ENCODE measurements at places on chromosomes 7 and 10.

GRCh38 chr7:31071645-31072029 is 19.5 kb downstream of the ADCYAP1R1 start:
- DNase-seq = no peak

- DNase-seq = no peak
Measured at GRCh38 chr7:41294556-41295454, 408.1 kb downstream of the INHBA start.

DNA sequence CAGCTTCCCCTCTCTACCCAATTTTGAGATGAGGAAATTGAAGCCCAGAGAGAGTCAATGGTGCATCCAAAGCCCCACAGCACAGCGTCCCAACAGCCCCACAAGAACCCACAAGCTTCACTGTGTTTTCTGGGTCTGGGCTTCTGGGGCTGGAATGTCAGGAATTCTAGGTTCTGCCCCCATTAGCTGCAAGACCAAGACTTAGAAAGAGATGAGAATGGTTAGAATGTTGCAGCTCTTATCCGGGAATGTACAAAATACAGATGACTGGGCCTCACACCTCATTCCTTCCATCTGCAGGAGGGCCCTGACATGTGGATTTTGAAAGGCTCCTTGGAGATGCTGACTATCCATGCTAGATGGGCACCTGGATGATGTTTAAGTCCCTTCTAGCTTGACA is 6.0 kb upstream of the SGPL1 start:
- no peak for DNase-seq

GRCh38 chr7:136964347-136964746 is 95.9 kb downstream of the CHRM2 start:
- DNase-seq = no peak

DNA sequence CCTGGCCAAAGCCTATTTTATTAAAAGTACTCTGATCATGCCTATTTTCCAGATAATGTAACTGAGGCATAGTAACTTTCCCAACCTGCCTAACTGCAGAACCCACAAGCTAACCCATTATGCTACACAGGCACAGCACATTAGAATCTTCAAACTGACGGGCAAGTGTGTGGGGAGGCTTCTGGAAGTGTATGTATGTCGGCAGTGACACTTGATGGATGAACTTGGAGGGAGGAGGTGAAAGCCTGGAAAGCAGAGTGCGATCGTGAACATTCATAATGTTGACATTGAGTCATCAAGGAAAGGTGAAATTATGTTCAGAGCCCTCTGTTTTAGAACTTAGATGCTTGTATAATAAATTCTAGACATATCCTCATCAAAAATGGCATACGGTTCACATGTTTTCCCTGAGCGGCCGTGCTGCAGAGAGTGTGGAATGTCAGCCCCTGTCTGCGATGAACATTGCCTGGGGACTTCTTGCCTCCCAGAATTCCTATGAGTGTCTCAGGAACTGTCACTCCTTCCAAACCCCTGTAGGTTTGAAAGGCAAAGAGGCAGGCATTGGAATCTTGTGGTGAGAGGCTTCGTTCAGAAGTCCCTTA is 102.4 kb downstream of the SLIT1 start:
- DNase-seq = no peak

GRCh38 chr7:85004402-85004801 is 182.5 kb downstream of the SEMA3D start:
- DNase-seq = no peak

DNA sequence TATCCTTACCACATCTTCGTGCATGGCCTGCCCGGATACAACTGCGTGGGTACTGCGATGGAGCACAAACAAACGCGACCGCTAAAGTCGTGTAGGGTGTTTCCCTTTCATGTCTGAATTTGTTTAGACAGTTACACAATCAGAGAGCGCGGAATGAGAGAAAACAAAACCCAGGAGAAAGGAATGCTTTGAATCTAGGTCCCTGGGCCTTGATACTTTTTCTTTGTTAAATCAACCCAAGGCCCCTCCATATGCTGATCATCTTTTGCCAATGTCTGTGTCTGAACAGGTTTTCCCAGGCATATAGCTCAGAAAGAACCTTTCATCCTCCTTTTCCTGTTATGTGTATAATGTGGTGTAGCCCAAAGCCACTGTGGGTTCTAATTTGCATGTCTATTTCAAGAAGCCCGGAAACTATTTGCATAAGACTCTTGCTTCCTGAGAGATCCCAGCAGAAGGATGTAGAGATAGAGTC is 145.8 kb downstream of the FRMD4A start:
- DNase-seq = peak; percentile 47

GRCh38 chr7:54921116-54921515 is 97.7 kb upstream of the EGFR start:
- no peak for DNase-seq

GRCh38 chr7:116938678-116939077 is 14.6 kb upstream of the ST7 start:
- DNase-seq = no peak

DNA sequence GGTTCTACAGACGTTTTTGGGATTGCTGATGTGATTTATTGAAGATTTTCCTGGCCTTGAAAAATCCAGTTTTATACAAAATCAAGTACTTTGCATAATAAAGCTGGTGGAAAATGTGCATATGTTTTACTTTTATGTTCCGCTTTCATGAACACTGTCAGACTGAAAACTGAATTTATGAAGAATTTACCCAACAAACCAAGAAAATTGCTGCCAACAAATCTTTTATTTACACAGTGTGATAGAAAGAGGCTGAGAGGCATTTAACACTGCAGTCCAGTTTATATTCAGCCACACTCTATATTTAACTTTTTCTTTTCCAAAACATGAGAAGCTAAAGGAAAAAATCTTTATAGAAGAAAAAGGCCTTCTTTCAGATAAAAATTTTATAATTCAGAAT is 35.4 kb upstream of the RSU1 start:
- no peak for DNase-seq

DNA sequence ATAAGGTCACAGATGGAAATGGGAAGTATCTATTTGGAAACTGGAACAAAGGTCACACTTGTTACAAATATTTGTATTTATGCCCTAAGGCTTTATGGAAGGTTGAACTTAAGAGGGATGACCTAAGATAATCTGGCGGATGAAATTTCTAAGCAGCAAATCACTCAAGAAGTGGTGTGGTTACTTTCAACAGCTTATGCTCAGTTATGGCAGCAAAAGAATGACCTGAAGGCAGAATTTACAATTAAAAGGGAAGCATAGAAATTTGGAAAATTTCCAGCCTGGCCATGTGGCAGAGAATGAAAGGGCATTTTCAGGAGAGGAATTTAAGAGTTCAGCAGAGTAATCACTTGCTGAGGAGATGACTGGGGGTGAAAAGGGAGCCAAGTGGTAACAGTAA is 95.8 kb upstream of the TNS3 start:
- no peak for DNase-seq

GRCh38 chr10:95116869-95117269 is 47.6 kb upstream of the CYP2C8 start:
- no peak for DNase-seq

DNA sequence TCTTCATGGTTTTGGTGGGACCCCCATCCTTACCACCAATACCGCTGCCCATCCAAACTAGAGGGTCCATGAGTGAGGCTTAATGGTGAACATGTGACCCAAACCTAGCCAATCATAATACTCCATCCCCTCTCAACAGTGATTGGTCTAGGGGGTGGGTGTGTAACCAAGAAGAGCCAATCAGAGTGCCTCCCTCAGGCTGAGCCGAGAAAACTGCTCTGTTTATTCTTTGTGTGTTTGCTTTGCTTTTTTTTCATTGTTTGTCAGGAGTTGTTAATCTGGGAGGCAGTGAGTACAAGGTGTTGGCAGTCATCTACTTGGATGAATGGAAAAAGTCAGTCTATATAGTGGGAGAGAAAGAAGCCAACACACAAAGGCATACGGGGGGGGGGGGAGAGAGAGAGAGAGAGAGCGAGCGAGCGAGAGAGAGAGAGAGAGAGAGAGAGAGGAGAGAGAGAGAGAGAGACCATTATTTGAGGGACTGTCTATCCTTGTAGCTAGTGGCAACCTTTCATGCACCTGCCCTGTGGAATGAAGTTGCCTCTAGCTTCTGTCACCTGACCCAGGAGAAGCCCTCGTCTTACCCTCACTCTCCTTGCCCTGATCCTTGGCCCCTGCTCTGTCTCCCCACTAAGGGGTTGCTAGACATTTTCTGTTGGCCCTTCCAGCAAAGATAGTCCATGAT is 441.7 kb downstream of the TYW1 start:
- no peak for DNase-seq

DNA sequence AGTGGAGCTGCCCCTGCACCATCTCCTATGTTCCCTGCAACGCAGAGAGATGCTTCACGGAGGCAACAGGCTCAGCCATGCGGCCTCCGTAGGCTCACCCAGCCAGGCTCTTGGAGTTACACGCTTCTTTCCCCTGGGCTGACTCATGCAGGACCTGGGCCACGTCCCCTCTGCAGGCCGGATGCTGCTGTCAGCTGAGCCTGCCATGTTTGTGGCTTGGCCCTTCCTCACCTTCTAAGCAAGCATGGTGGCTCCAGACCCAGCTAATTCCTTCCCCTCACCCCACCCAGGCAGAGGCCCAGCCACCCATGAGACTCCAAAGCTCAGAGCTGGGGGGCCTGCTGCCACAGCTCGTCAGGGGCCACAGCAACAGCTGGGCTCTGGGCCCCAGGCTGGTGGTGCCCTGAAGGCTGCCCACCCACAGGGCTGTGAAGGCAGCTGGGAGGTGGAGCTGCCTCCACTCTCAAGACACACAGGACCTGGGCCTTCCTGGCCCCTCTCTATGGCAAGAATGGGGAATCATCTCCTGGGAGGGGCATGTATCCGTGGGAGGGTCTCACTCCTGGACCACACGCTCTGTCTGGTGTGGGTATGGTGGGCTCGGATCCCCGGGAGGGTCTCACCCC is 219.6 kb downstream of the ELFN1 start:
- DNase-seq = no peak

DNA sequence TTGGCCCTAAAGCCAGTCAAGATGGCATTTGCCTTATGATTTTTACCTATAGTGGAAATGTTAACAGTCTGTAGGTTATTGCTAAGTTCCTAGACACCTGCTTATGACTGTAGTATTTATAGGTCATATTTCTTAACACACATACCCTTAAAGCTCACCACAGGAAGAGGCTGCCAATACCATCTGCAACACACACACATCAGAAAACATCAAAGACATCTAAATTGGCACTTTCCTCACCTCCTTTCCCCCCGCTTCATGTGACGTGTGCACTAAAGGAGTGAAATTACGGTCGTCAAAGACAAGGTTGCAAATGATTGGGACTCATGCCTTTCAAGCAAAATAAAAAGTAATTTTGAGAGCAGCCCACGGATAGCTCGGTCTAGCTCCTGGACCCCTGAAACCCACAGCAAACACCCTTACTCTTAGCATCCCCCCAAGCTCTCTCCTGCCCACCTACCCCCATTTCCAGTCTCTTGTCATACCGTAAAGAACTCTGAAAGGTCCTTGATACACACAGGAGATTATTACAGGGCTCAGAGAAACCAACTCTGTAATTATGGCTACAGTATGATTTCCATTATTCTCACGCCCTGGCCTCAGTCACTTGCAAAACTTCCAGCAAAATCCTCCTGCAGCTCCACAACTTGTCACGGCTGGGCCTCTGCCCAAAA is 90.5 kb downstream of the PLXNA4 start:
- DNase-seq = no peak

DNA sequence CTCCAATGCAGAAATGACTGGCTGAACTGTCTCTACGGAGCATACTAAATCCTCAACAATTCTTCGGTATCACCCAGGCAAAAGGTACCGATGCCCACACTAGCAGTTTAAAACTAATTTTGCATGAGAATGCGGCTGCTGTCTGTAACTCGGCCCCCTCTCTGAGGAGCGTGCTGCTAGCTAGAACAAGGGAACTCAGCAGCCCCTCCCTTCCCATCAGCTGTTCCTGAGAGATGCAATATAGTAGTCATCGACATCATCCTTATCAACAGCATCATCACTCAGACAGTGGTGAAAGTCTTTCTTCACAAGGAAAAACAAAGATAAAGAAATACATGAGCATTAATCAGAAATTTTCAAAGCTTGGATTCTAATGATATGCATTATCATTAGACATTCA is 189.1 kb upstream of the FRMD4A start:
- DNase-seq = no peak

DNA sequence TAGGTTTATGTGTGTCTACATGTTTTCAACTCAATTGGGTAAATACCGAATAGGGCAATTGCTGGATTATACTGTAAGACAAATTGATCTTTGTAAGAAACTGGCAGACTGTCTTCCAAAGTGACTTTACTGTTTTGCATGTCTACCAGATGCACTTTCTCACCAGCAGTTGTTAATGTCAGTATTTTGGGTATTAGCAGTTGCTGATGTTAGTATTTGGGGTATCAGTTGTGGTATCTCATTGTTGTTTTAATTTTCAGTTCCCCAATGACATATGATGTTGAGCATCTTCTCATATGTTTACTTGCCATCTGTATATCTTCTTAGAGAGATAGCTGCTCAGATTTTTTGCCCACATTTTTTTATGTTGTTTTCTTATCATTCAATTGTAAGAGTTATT is 10.6 kb downstream of the PDE6C start:
- DNase-seq = no peak

DNA sequence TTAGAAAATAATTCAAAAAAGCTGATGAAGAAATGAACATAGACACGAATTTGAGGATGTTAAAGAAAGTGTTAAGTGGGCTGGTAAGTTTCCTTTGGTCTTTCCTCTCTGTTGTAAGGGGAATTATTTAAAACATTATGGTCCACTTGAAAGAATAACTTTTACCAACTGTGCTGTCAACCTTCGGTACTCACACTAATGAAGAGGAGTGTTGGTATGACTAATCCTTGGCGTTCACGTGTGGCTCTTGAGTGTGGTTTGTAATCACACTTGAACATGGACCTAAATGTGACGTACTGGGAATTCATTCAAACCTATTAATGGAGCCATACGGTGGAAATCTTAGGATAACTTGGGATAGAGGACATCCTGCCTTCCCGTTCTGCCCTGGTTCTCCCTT is 41.3 kb downstream of the TBXAS1 start:
- no peak for DNase-seq

DNA sequence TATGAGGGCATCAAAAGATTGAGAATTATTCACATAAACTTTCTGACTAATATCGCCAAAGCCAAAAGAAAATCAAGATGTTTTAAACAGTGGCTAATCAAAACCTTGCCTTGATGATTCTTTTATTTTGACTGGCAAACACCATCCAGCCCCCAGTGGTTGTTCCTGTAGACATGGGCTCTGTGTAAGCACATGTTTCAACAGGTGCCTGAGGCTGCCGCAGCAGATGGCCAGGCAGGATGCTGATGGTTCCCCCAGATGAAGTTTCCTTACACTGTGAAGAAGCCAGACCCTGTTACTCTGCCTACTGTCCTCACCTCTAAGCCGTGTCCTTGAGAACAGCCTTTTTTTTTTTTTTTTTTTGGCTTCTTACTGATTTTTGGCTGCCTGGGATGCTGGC is 146.5 kb downstream of the RAB11FIP2 start:
- no peak for DNase-seq

GRCh38 chr7:94394437-94395140 is at the start of gene COL1A2:
TSS of gene COL1A2 (plus strand) at chr7:94394895. CDS start at chr7:94395032, 137 bp downstream.
- DNase-seq = no peak

- DNase-seq = no peak
Measured at GRCh38 chr10:69635428-69636272, 5.6 kb downstream of the FAM241B start.

GRCh38 chr7:4307316-4308204 is 374.5 kb upstream of the FOXK1 start:
- DNase-seq = no peak

GRCh38 chr10:103104721-103105120 is 88.4 kb downstream of the NT5C2 start:
- no peak for DNase-seq
